Hindlimb muscle (tissue), 1 donor: ENCODE measurements at places on chromosomes 2 and 18. TPM values are rescaled to one million over a fixed set of nuclear protein-coding genes. Genes with fewer than 3 reads are reported as not detected.
A peak's percentile ranks its signal among the peaks of the same experiment; 100 is the strongest.

- no peak for DNase-seq
Observed at GRCh38 chr2:72937356-72937669, 20.0 kb downstream of the EMX1 start.

Gene SPP2
- not detected for polyA plus RNA-seq

- DNase-seq: no peak
Observed at GRCh38 chr2:120373424-120373823, 27.5 kb downstream of the INHBB start.

DNA sequence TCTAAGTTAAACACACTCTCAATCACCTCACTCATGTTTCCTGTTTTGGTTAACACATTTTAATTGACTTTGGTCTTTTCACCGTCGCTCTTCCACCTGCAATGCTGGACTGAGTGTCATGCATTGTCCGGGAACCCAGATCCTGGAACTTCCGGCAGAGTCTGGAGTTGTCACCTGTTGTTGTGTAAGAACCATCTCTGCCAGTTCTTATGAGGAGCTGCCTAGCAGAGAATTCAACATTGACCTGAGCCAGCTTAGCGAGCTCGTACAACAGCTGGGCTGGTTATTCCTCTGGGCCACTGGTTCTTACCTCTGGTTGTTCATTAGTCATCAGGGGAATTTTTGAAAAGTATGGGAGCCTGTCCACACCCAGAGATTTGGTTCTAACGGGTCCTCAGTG lies 75.7 kb downstream of the BCL2L11 start:
- no peak for DNase-seq

DNA sequence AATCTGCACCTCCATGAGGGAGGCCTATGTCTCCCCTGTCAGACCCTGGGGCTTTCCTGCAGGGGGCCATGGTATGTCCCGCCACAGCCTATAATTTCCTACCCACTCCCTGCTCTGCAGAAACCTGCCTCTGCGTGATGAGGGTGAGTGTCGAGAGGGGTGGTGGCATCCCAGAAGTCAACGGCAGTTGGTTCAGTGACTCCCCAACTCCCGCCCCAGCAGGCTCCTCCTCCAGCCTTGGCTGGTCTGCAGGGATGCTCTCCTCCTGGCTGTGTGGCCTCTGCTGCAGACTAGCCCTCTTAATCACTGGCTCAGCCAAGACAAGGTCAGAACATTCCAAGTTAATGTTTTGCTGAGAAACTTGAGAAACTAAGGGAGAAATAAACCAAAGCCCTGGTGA lies 13.3 kb downstream of the CELF4 start:
- DNase-seq: no peak

- no peak for DNase-seq
Observed at GRCh38 chr2:95357717-95358280, 44.7 kb upstream of the FAHD2A start.

Gene CCDC102B
- 13.1 TPM for polyA plus RNA-seq

GRCh38 chr2:176902454-176902853 lies 310.1 kb upstream of the HNRNPA3 start:
- DNase-seq: no peak

- no peak for DNase-seq
Observed at GRCh38 chr2:26822877-26823276, 25.1 kb upstream of the DPYSL5 start.

DNA sequence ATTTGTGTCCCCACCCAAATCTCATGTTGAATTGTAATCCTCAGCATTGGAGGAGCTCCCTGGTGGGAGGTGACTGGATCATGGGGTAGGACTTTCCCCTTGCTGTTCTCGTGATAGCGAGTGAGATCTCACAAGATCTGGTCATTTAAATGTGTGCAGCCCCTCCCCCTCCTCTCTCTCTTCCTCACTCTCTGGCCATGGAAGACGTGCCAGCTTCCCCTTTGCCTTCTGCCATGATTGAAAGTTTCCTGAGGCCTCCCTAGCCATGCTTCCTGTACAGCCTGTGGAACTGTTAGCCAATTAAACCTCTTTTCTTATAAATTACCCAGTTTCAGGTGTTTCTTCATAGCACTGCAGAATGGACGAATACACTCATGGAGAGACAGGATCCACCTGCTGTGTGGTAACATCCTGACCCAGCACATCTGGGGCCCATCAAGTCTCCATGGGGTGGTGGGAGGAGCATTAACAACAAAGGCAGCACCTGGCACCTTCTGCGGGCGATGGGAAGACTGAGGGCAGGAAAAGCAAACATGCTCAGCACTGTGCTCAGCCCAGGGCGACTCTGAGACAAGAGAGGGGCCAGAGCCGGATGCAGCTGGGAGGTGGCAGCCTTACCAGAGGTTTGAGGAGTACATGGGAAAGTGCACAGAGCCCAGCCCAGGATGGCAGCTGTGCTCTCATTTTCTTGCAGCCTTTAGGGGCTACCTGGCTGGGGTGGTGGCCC lies 16.2 kb upstream of the ALPP start:
- no peak for DNase-seq

DNA sequence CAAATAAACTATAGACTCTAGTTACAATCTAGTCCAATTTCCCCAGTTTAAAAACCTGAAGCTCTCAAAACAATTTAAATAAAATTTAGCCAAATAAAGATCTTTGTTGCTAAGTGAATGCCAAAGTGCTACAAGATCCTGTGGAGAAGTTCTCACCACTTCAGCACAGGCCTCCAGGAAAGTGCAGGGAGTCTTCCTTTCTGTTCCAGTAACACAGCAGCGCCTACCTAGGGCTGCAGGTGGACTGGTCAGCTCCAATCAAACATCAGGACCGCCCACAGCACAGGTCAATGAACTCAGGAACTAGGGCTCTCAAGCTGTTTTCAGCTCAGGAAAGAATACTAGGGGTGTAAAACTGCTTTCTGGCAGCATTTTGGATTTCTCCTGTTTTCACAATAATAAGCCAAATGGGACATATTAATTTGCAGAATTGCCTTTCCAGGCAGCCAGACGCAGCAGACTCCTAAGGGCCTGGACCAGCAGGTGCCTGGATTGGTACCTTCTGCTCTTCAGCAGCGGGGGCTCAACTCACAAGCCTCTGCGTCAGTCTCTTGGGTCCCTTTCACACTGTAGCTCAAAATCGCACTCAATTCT lies 1.5 kb downstream of the FAM110C start:
- no peak for DNase-seq

Gene MSTN
- 43.1 TPM for polyA plus RNA-seq

Gene CAPG
- 16.8 TPM for polyA plus RNA-seq

DNA sequence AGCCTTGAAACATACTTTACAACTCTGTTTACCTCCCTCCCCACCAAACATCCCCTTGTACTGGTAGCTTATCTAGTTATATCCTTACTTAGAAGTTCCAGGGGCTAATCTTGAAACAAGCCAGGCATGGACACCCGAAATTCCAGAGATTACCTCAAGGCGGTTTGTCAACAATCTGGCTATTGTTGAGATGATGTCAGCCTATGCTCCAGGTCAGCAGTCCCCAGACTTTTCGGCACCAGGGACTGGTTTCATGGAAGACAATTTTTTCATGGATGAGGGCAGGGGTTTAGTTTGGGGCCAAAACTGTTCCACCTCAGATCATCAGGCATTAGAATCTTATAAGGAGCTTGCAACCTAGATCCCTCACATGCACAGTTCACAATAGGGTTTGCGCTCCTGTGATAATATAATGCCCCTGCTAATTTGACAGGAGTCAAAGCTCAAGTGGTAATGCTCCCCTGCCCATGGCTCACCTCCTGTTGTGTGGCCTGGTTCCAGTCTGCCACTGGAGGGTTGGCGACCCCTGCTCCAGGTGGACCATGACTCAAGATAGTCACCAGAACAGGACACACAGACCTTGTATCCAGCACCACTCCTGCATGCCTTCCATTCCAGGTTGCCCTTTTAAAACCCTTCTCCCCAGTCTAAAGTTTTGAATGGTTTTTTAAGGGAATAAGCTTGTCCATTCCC lies 171.2 kb downstream of the SPAG16 start:
- DNase-seq: no peak

DNA sequence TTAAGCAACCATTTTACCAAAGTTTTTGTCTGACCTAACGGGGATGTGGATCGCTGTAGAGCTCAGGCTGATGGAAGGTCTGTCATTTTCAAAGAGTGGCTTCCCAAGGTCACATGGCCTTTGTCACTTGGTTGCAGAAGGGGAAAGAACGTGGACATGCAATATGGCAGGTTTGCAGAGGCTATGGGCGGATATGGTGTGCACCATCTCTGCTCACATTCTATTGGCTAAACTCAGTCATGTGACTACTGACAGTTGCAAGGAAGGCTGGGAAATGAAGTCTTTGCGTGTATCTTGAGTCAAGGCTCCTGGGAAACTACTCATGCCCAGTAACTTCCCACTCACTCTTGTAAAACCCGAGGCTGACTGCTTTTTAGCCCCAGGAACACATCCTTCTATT lies 96.8 kb downstream of the ST6GAL2 start:
- no peak for DNase-seq

DNA sequence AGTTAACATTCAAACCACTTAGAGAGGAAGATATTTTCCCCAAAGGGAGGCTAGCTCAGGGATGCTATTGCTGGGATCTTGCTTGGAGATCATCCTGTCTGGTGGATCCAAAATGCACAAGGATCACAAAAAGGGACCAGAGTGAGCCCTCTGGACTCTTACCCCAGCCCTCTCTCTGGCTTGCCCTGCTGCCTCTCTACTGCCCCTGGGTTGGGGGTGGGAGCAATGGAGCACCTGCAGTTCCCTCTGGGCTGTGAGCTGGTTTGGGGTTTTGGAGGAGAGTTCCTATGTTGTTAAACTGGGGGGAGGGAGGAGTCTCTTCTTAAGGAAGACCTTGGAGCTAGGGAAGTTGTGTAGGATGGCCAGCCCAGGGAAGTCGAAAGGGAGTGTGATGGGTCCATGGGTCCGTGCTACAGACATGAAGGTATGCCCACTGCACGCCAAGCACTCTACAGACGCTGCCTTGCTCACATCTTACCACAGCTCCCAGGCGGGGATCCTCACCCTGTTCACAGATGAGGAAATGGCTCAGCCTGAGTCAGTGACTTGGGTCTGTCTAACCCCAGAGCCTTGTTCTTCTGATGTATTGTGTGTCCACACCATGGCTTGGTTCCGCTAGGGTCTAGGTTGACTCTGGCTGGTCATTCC lies 3.8 kb downstream of the LBH start:
- DNase-seq: no peak

GRCh38 chr18:55452123-55452611 lies 135.8 kb downstream of the TCF4 start:
- DNase-seq: peak; percentile 29

DNA sequence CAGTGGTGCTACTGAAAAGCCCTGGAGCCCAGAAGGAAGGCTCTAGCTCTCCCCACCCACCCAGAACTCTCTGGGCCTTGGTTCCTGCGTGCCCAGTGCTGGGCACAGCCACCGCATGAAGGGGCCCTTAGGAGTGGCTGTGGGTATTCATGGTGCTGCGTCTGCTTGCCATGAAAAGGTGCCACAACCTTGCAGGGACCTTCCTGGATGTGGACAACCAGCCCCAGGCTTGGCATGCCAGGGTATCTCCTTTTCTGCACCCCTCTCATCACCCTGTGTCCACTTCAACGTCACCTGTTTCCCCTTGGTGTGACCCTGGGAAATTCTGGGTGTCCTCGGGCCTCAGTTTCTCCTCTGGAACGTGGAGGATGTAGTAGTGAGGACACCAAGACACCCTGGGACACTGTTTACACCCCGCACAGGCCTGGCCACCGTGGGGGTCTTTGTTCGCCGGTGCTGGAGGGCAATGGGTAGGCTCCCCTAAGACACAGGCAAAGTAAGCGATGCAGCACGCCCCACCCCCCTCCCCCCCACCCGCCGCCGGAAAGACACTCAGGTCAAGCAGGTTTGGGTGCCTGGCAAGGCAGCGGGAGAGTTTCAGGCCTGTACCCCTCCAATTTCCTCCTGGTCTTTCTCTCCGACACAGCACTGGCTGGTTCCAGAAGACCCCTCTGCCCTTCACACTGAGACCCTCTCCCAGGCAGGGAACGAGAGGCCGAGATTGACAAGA lies 34.8 kb upstream of the TAF1B start:
- DNase-seq: no peak

Gene NYAP2
- 0.59 TPM for polyA plus RNA-seq
